ENCODE measurements at places on chromosomes 16 and 17. TPM values are rescaled to one million over a fixed set of nuclear protein-coding genes. Genes with fewer than 3 reads are reported as not detected.

SLC12A3 gene
- not detected for total RNA-seq

GJD3 gene
- total RNA-seq, result 1.2 TPM

AANAT gene
- 0.29 TPM for total RNA-seq

CNTNAP4 gene
- not detected for total RNA-seq

METTL22 gene
- total RNA-seq, result 20.4 TPM

RGS11 gene
- total RNA-seq, result 4.1 TPM

C17orf78 gene
- total RNA-seq, result not detected

C16orf86 gene
- total RNA-seq, result 0.11 TPM

MMP15 gene
- total RNA-seq, result 19.8 TPM

CCL17 gene
- not detected for total RNA-seq

DNAI2 gene
- total RNA-seq, result not detected

UNK gene
- 28.7 TPM for total RNA-seq

HSPB9 gene
- total RNA-seq, result not detected

RNPS1 gene
- 260 TPM for total RNA-seq
